ENCODE measurements at places on chromosomes 3 and 15. TPM values are rescaled to one million over a fixed set of nuclear protein-coding genes. Genes with fewer than 3 reads are reported as not detected.

- no peak overlapping the region for H3K4me3 ChIP-seq
- no peak for DNase-seq
- H3K4me1 ChIP-seq = 0 out of 2 replicates have a peak, but pooled peaks cover under 1% of the 10 kb centered on the region
- H3K27ac ChIP-seq = no peak overlapping the region
- H3K27me3 ChIP-seq = 0 out of 2 replicates have a peak, but pooled peaks cover 6% of the 10 kb centered on the region
Observed at GRCh38 chr15:70569714-70570231, 193.6 kb downstream of the UACA start.

DNA sequence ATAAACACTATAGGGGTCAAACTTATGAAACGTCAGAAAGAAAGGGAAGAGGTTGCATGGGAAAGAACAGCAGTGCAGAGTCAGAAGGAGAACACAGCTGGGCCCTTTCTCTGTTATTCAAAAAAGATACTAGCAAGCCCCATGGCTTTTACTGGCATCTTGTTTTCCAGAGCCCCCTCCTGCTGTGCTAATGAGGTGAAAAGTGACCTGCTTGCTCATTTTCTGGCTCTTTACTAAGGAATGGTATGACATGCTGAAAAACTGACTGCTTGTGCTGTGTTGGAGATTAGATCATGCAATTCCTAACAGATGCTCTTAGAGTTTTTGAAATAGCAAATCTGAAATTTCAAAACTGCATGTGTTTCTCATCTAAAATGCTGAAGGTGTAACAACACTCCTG lies 541.6 kb upstream of the ALCAM start:
- no peak overlapping the region for H3K4me3 ChIP-seq
- H3K27me3 ChIP-seq = no peaks in the 10 kb centered on the region
- H3K36me3 ChIP-seq = no peaks in the 10 kb centered on the region

DNA sequence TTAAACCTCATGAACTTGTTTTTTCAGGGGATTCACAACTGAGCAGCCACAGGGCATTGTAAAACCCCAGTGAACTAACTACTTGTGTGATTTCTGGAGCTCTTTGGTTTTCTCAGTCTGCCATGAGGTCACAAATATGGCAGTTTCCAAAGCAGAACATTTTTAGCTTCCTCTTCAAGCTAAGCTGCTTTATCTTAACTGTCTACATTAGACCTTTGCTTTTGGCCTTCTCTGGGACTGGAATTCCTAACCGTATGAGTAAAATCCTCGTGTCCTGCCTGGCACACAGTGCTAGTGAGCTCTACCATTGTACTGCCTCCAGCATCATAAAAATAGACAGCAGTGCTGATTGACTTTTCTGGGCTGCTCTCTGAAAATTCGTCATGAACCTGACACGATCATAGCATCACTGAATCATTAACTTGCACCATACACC lies 22.1 kb downstream of the CDIN1 start:
- peaks cover 35% of the 10 kb centered on the region for H3K4me1 ChIP-seq
- H3K4me3 ChIP-seq = peak overlapping the region; percentile 66
- no peaks in the 10 kb centered on the region for H3K36me3 ChIP-seq
- H3K27me3 ChIP-seq = no peaks in the 10 kb centered on the region

The DPPA2 gene
- not detected for total RNA-seq

The GATA2 gene
- total RNA-seq = 28.6 TPM

The WDR93 gene
- total RNA-seq = not detected

Measured in GM23248 (cell line).